ENCODE measurements at places on chromosomes 1 and 21. TPM values are rescaled to one million over a fixed set of nuclear protein-coding genes. Genes with fewer than 3 reads are reported as not detected.

DNA sequence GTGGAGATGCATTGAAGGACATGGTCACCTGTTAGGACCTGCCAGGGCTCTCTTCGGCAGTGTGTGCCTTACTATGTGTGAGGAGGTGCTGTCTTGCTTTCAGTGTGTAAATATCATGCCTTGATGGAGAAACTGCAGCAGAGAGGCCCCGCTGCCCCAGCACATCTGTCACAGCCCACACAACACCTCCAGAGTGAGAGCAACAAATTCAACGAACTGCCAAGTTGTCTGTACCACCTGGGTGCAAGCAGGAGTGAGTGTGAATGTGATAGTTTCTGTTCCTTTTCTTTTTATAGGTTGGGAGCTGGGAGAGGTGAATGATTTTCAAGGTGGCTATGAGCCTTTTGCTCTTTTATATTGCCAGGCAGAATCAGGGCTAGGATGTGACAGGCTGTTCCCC lies 114.6 kb upstream of the KIAA0040 start:
- DNase-seq: no peak

GRCh38 chr1:200954434-200954833 lies 59.7 kb downstream of the INAVA start:
- DNase-seq: no peak

DNA sequence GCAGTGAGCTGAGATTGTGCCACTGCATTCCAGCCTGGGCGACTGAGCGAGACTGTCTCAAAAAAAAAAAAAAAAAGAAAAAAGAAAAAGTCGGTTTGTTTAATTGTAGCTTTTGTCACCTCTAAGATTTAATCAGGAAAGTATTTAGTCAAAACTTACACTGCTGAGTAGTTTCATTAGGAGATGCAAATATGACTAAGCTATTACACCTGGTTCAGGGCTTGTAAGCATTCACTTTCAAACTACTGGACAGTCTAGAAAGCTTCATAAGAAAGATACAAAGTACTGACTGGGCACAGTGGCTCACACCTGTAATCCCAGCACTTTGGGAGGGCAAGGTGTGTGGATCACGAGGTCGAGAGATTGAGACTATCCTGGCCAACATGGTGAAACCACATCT lies 75.9 kb upstream of the CACYBP start:
- no peak for DNase-seq

- no peak for DNase-seq
Measured at GRCh38 chr1:88661951-88662699, 21.9 kb upstream of the PKN2 start.

GRCh38 chr1:30749691-30750583 lies 7.6 kb downstream of the LAPTM5 start:
- DNase-seq: no peak

GRCh38 chr1:91092503-91092902 lies 70.7 kb upstream of the ZNF644 start:
- DNase-seq: no peak

- no peak for DNase-seq
Measured at GRCh38 chr1:215003686-215004085, 78.9 kb upstream of the KCNK2 start.

DNA sequence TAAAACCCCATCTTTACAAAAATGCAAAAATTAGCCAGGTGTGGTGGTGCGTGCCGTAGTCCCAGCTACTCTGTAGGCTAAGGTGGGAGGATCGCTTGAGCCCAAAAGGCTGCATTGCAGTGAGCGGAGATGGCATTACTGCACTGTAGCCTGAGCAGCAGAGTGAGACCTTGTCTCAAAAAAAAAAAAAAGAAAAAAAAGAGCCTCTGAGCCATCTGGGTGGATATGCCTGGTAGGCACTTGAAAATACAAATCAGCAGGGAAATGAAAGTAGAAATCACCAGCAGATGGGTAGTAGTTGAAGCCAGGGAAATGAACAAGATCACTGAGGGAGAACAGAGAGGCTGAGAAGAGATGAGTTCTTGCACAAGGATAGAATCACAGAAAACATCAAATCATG lies 131.0 kb upstream of the HMCN1 start:
- DNase-seq: no peak

DNA sequence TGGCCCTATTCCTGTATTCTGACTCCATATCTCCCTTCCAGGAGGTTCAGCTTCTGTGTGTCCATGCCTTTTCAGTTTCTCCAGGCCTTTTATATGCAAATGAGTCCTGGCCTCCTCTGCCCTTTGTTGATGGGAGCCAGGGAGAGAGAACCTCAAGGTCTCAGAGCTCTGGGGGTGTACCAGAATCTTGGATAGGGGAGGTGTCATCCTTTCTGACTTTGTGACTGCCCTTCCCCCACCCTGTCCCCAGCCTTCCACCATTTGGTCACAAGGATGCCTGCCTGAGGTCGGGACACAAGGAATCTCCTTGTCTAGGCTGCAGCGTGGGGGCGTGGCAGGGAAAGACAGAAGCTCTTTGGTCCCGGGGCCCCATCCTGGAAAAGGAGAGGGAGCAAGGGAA lies 18.6 kb downstream of the LURAP1 start:
- DNase-seq: no peak

DNA sequence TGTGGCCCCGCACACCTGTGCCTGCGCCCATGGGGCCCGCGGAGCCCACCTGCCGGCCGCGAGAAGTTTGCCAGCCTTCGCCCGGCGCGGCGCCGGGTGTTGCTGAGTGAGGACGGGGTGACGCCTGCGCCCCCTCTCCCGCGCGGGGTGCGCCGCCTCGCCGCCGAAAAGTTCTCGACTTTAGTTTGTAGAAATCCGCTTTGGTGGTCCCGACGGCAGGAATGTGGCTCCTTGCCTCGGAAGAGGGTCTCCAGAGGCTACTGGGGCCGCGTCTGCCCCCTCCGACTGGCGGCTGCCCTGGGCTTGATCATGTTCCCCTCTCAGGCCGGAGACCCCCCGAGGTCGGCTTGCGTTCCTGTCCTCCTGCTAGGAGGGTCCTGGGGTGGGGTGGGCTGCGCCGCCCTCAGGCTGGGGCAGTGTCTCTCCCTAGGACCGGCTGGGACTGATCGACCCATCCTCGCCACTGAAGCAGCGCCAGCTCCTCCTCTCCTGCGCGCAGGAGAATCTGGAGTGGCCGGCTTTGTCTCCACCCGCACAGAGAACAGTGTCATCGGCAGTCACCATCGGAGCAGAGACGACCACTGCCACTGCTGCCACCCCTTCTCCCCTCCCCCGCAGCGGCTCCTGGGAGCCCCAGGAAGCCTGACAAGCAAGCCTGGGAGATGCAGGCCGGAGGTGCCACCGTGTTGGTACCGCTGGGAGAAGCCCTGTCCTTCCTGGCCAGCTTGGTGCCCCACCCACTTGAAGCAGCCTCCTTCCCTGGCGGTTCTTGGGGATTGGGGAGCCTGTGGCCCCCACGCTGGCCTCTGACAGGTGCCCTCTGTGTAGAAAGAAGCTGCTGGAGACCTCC lies 553 bp upstream of the SLC30A2 start:
- no peak for DNase-seq

GRCh38 chr1:85462931-85463649 lies 1.9 kb downstream of the DDAH1 start:
- no peak for DNase-seq

DNA sequence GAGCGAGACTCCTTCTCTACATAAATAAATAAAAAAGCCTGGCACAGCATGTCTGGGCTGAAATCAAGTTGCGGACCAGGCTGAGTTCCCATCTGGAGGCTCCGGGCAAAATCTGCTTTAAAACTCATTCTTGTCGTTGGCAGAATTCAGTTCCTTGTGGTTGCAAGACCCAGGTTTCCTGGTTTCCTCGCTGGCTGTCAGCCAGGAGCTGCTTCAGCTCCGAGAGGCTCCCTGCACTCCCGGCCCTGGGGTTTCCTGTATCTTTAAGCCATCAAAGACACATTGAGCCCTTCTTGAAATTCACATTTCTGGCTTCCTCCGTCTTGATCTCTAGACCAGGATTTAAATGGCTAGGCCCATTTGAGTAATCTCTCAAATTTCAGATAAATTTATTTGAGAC lies 20.6 kb upstream of the SCCPDH start:
- DNase-seq: peak; percentile 27

DNA sequence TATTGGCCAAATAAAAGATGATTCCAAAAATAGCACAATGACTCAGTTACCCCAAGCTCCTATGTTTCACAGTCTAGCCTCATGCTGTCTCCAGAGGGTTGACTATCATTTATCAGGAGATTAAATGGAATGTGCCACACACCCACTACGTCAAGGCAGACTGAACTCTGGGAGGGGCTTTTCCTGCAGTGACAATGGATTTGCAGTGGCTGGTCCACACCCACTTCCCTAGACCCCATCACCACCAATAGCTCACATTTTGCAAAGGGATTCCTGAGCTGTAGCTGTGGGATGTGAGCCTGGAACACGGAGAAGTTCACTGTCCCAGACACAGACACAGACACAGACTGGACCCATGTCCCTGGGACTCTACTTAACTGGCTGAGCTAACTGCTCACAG lies 77.1 kb downstream of the HLCS start:
- DNase-seq: no peak

GRCh38 chr1:95233319-95233736 lies 682 bp upstream of the RWDD3 start:
- peak; percentile 30 for DNase-seq

The ZNF648 gene
- total RNA-seq: not detected

The OR2T29 gene
- total RNA-seq: not detected

The CLIC4 gene
- total RNA-seq: 204 TPM

The GOLT1A gene
- total RNA-seq: 10.8 TPM
